Stimulated activated naive B cell treated with anti-CD40 and anti-IgM and Interleukin-4, amounts not matched to agents 10 μg/mL and 1 μg/mL and 100 μg/mL, for 72 hours (primary cell): ENCODE measurements at places on chromosomes 13 and 19.

GRCh38 chr19:517721-518597 lies 10.7 kb downstream of the TPGS1 start:
- no peak for DNase-seq

GRCh38 chr19:52172347-52172746 lies 926 bp upstream of the ZNF836 start:
- DNase-seq, result no peak

DNA sequence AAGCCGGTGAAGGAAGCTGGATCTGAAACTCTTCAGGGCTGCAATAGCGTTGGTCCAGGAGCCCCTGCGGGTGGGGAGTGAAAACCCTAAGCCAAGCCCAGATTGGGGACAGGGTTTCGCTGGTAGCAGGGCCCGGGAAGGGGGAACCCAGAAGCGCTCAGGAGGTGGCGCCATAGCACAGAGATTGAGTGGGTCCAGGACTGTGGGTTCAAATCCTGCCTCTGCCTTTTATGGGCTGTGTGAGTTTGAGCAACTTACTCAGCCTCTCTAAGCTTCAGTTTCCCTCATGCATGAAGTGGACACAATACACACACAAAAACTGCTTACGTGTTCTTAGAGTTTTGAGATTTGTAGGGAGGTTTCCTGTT lies 8.3 kb upstream of the SYCN start:
- no peak for DNase-seq

DNA sequence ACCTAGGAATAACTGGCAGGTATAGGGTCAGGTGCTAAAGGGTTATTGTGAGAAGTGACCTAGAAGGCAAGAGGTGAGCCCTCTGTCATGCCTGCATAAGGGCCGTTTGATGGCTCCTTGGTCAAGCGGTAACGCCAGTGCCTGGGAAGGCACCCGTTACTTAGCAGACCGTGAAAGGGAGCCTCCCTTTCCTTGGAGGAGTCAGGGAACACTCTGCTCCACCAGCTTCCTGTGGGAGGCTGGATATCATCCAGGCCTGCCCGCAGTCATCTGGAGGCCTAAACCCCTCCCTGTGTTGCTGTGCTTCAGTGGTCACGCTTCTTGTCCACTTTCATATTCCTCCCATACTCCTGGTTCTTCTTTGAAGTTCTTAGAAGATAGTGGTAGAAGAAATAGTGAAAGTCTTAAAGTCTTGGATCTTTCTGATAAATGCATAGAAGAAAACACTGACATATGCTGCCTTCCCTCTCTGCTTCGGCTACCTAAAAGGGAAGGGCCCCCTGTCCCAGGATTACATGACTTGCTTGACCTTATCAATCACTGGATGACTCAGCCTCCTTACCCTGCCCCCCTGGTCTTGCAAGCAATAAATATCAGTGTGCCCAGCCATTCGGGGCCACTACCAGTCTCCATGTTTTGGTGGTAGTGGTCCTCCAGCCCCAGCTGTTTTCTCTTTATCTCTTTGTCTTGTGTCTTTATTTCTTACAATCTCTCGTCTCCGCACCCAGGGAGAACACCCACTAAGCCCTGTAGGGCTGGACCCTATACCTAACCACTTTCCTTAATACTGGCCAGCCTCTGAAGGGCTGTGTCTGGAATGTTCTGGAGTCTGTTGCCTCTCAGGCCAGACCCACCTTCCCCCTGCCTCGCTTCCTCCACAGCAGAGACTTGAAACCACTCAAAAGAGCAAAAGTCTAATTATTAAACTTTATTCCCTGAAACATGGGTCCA lies 16.1 kb upstream of the ABCC4 start:
- no peak for DNase-seq

DNA sequence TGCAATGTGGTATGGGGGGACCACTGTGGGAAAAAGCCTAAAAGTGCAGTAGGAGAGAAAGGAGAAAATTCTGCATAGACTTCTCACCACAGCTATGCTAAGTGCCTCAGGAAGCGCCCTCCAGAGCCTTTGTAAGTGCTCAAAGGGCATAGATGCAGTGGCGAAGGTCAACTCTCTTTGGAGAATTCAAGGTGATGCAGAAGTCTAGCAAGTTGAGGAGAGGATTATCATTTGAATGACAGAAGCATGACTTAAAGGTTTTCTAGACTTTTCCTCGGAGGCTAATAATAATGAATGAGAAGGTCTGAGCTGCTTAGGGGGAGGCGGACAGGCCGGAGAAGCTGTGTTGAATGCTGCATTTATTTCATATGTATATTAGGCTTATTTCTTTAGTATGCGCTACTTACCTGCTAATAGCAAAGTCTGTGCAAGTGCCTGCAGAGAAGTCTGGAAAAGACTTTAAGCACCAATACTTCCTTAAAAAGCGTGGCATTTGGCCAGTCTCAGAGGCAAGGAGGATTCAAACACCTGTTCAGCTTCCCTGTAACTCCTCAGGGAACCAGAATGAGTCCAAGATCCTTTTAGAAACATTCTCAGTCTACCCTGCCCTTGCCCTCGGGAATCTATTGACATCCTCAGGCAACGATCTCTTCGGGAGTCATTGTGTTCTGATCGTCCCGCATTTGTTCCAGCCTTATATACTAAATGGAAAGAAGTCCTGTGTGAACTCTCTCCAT lies 56.2 kb downstream of the FLT1 start:
- DNase-seq, result no peak

- DNase-seq, result no peak
Observed at GRCh38 chr19:15296353-15296752, 36.0 kb downstream of the BRD4 start.

DNA sequence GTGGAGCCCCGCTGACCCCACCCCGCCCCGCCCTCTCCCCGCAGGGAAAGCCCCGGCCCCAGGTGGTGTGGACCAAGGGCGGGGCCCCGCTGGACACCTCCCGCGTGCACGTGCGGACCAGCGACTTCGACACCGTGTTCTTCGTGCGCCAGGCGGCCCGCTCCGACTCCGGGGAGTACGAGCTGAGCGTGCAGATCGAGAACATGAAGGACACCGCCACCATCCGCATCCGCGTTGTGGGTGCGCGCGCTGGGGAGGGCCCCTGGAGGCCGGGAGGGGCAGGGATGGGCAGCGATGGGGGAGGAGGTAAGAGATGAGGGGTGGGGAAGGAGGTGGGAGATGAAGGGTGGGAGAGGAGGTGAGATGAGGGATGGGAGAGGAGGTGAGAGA lies 17.2 kb upstream of the EMC10 start:
- no peak for DNase-seq

GRCh38 chr13:80462037-80462436 lies 121.1 kb upstream of the SPRY2 start:
- DNase-seq, result no peak

GRCh38 chr13:60467098-60467497 lies 70.1 kb downstream of the TDRD3 start:
- DNase-seq, result no peak

- DNase-seq, result no peak
Observed at GRCh38 chr13:24865163-24865953, 101.4 kb downstream of the RNF17 start.

DNA sequence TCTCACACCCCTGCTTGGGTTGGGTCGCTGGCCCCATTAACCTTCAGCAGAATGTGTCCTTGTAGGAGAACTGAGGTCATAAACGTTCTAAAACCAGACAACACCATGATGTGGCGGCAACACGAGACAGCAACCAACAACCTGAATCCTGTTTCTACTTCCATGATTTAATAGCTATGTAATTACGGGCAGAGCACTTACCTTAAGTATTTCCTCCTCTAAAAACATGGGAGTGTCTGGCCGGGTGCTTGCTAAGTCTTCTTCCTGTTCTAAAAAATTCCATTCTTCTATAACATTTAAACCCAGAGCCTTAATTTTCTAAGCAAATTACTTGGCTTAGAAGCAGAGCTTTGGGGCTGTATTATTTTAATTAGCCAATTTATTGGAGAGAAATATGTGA lies 33.5 kb upstream of the IRS2 start:
- DNase-seq, result no peak

- DNase-seq, result no peak
Observed at GRCh38 chr13:58883405-58883804, 1251.9 kb downstream of the PCDH17 start.

DNA sequence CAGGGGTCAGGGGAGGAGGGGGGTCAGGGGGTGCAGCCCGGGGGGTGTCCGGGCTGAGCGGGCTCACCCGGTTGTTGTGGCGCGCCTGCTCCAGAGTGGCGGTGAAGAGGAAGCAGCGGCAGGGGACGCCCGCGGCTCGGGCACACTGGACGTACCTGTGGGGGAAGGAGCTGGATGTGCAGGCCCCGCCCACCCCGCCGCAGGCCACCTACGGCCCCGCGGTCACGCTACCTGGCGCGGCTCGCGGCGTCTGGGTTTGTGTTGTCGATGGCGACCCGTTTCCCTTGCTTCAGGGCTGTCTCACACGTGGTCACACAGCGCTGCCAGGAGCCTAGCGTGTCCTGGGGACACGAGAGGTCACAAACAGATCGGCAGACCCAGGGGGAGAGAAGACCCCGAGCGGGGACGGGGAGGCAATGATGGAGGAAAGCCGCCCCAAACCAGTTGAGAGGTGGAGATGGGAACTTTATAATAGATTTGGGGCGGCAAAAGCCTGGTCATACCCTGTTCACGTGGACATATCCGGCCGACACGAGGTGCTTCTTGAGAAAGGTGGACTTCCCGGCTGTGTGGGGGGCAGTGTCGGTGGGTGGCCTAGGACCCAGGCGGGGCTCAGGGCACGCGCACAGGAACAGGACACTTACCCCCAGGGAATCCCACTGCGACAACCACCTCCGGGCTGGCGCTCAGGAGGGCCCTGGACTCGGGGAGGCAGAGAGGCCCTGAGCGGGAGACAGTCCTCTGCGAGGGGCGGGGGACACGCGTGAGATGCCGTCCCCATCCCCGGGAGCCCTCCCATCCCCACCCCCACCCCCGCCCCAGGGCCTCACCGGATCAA lies 5.6 kb downstream of the PNKP start:
- DNase-seq, result no peak

DNA sequence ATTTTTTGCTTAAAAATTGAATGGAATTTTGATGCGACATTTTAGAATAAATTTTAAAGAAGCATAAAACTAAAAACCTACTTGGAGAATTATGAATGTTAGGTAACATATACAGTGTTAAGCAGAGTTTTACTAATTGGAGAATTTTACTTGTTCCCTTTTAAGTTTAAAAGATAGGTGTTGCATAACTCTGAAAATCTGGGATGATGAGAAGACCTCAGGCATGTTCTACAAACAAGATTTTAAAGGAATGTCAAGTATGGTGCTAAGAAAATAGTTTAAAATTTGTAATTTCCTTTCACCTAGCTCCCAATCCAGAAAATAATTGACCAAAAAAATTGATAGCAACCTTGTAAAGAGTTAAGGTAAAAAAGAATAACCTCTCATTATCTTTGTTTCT lies 135.8 kb downstream of the RFC3 start:
- no peak for DNase-seq

GRCh38 chr13:38543561-38543960 lies 143.3 kb upstream of the FREM2 start:
- no peak for DNase-seq

- no peak for DNase-seq
Observed at GRCh38 chr19:36745870-36746269, 26.7 kb downstream of the ZNF850 start.

- DNase-seq, result no peak
Observed at GRCh38 chr13:104086759-104087158, 1020.5 kb upstream of the SLC10A2 start.

- no peak for DNase-seq
Observed at GRCh38 chr19:51417810-51418157, 342 bp upstream of the SIGLEC10 start.

DNA sequence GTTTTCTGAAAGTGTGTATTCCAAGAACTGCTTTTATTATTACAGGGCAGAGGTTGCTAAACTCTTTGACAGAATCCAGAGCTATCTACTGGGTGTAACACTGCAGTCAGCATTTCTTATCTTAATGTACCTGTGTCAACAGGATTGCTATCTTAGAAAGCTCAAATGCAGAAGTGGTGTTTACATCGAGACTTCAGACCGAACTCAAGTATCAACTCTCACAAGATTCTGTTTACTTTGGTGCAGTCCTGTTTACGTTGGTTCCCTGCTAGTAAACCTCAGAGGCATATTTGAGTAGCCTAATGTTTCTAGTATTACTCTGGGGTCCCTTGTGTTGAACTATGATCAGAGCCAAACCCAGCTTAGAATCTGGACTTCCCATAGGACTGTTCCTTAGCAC lies 20.5 kb downstream of the SLC15A1 start:
- DNase-seq, result no peak

DNA sequence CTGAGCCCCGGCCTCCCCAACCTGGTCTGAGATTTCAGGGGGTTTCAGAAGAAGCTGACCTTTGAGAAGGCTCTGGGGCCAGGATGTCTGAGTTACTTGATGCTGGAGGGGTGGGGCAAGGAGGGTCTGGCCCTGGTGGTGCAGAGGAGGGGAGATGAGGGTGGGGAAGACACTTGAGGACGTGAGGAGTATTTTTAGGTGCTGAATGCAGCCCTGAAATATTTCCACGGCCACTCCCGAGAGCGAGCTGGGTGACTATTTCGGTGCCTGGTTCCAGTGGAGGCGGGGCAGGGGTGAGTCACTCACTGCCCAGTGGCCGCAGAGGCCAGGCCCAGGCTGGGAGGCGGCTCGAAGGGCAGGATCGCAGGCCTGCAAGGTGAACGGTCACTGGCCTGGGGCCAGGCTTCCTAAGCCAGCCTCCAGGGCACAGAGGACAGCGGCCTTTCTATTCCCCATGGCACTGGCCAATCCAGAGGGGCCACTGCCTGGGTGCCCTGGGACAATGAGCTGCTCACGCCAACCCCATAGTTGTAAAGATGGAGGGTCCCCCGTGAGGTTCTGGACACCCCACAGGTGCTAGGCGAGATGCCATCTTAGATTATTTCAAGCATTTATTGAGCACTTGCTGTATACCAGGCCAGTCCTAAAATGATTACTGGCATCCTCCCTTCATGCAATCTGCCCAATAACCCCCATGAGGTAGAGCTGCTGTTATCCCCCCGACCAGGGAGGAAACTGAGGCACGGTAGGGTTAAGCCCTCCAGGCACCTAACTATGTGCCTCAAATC lies 19.7 kb upstream of the JUND start:
- no peak for DNase-seq

GRCh38 chr13:109744512-109745051 lies 41.8 kb downstream of the IRS2 start:
- DNase-seq, result no peak

DNA sequence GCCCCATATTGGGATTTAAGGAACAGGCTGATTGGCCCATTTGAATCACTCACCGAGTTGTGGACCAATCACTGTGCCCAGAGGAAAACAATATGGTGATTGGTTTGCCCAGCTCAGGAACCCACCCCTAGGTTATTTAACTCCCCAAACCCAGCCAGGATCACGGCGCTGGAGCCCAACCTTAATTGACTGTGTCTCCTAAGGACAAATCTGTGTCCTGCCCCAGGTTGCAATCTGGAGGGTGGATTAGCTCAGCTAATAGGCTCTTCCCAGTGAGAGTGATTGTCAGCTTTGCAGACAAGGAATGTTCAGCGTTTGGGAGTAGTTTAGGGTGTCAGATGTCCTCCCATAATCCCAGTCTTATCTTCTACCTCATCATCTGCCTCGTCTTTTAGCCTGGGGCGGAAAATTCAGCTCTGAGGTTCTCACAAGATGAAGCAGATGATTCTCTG lies 3.5 kb upstream of the ZNF358 start:
- DNase-seq, result no peak
